ENCODE measurements at places on chromosomes 7 and 10.
A peak's percentile ranks its signal among the peaks of the same experiment; 100 is the strongest.

GRCh38 chr10:43781480-43782361, 133.0 kb upstream of the ZNF32 start:
- no peak for DNase-seq

GRCh38 chr7:30660331-30661255, 21.7 kb downstream of the CRHR2 start:
- DNase-seq: no peak

DNA sequence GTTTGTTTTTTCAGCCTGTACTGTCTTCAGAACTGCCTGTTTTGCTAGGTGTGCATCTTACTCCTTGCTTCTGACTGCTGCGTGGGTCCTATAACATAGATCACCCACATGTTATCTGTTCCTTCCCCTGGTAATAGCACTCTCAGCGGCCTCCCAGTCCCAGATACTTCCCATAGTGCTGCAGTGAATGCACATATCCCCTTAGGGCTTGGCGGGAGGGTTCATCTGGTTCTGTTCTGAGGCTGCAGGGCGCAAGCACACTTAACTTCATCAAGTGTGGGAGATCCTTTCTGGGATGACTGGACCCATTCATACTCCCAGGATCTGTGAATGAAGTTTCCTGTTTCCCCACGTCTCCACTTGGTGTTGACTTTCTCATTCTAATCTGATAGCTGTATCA, 90.7 kb downstream of the CELF2 start:
- DNase-seq: no peak

GRCh38 chr7:149866779-149867447, 6.9 kb upstream of the ATP6V0E2 start:
- no peak for DNase-seq

GRCh38 chr10:74898201-74898976, 72.0 kb downstream of the KAT6B start:
- DNase-seq: no peak

DNA sequence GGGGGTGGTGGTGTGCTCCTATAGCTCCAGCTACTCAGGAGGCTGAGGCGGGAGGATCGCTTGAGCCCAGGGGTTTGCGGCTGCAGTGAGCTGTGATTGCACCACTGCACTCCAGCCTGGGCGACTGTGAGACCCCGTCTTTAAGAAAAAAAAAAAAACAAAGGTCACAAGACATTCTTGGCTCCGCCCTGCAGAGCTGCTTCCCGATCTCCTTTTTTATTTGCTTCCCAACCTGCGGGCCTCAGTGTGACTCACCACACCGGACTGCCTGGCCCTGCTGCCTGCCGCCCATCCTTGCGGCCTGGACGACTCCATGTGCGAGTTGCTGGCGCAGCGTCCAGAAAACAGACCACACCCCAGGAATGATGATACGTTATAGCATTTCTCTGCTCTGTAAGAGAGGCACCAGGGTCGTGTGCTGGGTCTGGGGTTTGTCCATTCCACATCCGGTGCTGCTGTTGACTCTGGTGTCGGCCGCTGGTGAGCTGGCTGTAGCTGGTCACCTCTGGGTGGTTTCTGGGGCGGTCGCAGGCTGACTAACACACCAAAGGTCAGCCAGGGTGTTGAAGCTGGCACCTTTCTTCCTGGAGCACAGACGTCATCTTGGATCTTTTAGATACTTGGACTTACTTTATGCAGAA, 123.6 kb downstream of the TCF7L2 start:
- DNase-seq: no peak

- no peak for DNase-seq
Measured at GRCh38 chr7:88109612-88110011, 110.2 kb downstream of the SRI start.

DNA sequence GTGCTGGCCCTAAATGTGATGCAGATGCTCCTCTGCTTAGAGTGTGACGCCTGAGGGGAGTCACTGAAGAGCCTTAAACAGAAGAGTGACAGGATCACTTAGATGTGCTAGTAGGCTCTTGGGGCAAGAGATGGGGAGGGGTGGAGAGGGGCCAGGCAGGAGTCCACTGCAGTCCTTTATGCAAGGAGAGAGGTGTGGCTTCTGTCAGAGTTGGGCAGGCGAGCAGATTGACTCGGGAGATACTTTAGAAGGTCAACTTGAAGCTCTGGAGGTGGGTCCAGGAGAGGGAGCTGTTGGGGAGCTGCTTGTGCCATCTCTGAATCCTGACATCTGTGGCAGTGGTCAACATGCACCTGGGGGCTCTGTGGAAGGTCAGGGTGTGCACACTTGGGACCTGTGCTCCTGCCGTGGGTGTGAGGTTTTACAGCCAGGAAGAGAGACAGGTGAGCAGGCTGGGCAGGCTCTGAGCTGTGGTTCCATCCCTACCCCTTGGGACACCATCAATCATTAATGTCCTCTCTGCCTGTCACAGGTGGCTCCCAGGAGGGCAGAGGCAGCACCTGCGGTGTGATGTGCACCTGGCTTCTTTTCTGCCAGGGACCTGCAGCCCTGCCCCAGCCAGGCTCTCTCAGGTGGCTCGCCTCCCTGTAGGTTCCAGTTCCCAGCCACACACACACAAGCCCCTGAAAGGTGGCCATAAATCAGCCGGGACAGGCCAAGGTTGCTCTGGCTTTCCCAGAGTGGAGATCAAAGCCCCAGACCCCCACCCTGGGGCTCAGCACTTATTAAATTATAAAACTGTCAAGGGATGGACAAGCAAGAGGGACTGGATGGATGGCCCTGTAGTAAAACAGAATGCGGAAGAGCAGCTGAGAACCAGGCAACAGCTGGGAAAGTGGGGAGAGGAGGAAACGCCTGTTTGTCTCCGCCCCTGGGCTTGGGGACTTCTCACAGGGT, 14.0 kb downstream of the NEURL1 start:
- no peak for DNase-seq

- DNase-seq: no peak
Measured at GRCh38 chr7:84455788-84456187, 261.2 kb upstream of the SEMA3A start.

- no peak for DNase-seq
Measured at GRCh38 chr7:21984042-21984441, 38.3 kb upstream of the CDCA7L start.

DNA sequence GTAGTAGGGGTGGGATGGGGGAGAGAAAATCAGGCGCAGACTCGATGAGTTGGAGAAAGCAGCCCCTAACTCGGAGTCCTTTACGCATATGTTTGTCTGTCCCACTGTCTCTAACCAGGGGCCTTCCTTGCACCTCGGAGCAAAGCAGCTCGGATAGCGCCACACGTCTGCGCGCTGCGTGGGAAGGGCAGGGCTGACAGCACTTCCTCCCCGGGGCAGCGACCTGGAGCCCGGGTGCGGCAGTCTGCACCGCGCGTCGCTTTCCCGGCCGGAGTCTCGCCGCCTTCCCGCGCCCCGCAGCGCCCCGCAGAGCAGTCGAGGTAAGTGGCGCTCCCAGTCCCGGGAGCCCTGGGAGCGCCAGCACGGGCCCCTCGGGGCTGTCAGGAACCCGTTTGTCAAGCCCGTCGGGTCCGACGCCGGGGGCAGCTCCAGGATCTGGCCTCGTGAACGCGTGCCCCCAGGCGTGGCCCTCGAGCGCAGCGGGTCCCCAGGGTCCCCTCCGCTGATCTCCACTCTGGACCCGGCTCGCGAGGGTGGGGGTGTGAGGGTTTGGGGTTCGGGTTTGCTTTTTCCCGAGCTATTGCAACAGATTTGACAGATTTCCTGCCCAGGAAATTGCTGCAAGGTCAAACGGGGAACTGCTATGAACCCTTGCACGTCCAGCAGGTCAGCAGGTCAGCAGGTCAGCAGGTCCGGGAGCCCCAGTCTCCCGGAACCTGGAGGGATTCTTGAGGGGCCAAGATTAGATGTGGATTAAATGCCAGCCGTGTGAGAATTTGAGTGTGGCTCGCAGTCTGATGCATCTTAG, 597 bp downstream of the APBB1IP start:
- peak; percentile 34 for DNase-seq

- no peak for DNase-seq
Measured at GRCh38 chr10:33327751-33328150, 6.7 kb downstream of the NRP1 start.

- no peak for DNase-seq
Measured at GRCh38 chr7:94145602-94146001, 141.4 kb upstream of the BET1 start.

GRCh38 chr7:141416650-141417270, 134.4 kb upstream of the AGK start:
- no peak for DNase-seq

DNA sequence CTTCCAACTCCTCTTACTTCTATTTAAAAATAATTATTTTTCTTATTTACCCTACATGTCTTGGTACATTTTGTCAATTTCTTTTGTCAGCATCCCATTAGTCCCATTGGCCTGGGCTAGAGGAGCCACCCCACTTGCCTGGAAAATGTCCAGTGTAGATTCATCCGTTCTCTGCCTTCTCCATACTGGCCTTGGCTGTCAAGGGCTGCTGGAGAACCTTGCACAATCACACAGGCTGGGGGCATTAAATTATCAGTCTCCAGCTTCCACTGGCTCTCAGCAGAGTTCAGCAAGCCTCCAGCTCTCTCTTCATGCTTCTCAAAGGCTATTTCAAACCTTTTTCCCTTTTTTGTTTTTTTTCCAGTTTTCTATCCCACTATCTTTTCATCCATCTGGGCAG, 13.8 kb upstream of the ZCCHC24 start:
- DNase-seq: no peak

DNA sequence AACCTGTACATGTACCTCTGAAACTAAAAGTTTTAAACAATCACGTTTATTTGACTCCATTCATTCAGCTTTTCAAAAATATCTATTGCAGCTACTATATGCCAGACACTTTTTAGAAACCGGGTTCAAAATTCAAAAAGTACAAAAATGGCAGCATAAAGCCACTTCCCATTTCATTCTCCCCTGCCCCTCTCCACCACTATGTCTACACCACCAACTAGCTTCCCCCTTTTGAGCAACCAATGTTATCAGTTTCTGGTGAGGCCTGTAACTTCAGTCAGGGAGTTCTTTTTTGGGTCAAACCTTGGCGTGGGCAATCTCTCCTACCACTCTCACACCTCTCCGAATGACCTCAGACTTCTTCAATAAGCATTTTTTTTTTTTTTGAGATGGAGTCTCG, 11.5 kb upstream of the HHEX start:
- no peak for DNase-seq

DNA sequence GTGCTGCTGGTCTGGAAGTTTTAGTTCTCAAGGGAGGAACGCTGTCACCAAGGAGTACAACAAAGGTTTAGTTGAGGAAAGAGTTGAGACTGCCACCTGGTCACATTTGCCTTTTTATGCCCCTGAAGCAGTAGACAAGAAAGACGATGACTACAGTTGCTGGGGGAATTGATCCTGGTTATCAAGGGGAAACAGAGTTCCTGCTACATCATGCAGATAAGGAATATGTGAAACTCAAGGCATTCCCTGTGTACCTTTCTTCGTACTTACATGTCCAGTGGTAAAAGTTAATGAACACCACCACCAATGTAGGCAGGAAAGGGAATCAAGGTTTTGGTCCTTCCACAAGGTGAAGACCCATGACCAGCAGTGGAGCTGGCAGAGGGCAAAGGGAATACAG, 31.8 kb downstream of the SLC35B4 start:
- DNase-seq: no peak

- no peak for DNase-seq
Measured at GRCh38 chr7:125485223-125485622, 555.6 kb upstream of the POT1 start.

DNA sequence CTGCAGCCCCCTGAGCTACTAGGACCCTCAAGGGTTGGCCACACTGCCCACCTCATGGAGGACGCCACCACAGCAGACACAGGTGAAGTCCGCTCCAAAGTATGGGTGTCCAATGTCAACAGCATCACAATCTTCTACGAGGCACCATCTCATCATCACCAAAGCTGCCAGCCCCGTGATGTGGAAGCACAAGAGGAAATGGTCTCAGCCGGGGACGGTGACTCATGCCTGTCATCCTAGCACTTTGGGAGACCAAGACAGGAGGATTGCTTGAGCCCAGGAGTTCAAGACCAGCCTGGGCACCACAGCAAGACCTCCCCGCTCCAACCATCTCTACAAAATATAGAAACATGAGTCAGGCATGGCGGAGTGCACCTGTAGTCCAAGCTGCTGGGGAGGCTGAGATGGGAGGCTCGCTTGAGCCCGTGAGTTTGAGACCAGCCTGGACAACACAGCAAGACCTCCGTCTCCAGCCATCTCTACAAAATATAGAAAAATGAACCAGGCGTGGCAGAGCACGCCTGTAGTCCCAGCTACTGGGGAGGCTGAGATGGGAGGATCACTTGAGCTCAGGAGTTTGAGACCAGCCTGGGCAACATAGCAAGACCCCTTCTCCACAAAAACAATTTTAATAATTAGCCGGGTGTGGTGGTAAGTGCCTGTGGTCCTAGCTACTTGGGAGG, 48.8 kb upstream of the MYL10 start:
- no peak for DNase-seq

DNA sequence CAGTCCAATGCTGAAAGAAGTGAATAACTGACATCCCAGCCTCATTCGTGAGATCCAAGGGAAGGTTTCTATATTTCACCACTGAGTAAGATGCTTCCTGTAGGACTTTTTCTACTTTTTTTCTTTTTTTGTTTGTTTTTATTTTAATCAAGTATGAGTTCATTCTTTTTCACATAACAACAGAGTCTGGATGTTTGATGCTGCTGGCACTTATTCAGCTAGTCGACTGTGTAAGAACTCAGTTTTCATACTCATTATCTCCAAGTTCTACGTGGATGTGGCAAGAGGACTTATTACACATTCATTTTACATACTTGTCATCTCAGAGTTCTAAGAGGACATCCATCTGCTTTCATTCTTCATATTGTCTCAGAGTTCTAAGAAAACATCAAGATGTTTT, 86.9 kb downstream of the CPXM2 start:
- no peak for DNase-seq

- DNase-seq: no peak
Measured at GRCh38 chr10:56472978-56473377, 111.9 kb upstream of the ZWINT start.

GRCh38 chr10:32332299-32332750, 14.6 kb downstream of the EPC1 start:
- peak; percentile 40 for DNase-seq

DNA sequence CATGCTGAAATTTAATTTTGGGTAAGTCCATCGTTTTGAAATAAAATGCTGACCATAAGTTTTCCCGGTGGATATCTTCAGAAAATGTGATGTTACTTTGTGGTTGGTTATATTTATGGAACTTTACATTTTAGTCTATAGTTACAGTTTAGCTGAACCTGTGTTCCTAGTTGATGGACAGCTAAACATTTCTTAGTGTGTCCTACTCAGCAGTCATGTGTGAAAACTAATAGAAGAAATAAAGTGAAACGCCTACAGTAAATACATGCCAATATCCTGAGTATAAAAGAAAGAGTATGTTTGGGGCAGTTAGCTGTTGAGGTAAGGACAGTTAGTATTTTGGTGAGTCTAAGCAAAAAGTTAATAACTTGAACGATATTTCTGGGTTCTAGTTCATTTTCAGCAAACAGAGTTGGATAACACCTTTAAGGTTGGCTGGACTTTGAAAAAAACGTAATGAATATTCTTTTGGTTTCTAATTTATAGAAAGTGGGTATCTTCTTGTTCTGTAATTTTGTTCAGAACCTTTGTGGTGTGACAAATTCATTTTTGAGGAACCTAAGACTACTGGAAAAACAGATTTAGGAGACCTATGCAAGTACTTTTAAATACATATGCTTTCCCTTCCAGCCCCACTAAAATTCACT, 28.7 kb downstream of the LCOR start:
- DNase-seq: no peak

- DNase-seq: no peak
Measured at GRCh38 chr10:22670788-22671187, 43.6 kb downstream of the PIP4K2A start.

Data from activated CD8-positive, alpha-beta memory T cell treated with anti-CD3 and anti-CD28 coated beads for 1 hour (primary cell).